Suppressor macrophage treated with lipopolysaccharide for 4 hours (primary cell): ENCODE measurements at places on chromosomes 2 and 18.

DNA sequence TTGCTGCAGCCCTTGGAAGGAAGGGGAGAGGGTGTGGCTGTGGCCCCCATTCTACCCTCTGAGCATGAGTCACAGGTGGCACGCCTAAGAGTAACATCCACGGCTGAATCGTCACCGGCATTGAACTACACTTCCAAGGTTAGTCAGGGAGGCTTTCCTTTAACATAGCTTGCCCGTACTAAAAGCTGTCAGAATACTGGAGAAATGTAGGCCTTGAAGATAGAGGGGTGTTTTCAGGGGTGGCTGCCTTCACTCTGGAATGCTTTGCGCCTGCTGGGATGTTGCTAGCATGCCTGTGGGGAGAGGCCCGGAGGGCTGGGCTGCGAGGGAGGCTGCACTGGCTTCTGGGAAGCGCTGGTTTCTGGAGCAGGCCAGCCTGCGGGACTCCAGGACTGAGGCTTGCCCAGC lies 333.7 kb downstream of the AGAP1 start:
- no peak for DNase-seq

- no peak for DNase-seq
Measured at GRCh38 chr18:35962320-35962719, 10.2 kb upstream of the RMP24 start.

DNA sequence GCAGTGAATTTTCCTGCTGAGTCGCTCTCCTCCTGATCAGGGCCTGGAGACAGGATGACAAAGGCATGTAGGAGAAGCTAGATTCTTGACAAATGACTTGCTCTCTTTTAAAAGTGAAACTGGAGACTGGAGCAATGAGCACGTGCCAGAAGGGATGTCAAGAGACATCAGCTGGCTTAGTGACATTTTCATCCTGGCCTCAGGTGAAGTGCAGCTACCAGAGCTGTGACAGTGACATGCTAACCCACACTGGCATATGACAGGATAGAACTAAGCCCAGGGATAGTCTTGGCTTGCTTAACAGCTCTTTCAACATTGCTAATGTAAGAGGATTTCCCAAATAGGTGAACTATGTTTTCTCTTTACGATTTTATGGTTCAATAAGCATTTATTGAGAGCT lies 757.5 kb upstream of the DDX18 start:
- no peak for DNase-seq

DNA sequence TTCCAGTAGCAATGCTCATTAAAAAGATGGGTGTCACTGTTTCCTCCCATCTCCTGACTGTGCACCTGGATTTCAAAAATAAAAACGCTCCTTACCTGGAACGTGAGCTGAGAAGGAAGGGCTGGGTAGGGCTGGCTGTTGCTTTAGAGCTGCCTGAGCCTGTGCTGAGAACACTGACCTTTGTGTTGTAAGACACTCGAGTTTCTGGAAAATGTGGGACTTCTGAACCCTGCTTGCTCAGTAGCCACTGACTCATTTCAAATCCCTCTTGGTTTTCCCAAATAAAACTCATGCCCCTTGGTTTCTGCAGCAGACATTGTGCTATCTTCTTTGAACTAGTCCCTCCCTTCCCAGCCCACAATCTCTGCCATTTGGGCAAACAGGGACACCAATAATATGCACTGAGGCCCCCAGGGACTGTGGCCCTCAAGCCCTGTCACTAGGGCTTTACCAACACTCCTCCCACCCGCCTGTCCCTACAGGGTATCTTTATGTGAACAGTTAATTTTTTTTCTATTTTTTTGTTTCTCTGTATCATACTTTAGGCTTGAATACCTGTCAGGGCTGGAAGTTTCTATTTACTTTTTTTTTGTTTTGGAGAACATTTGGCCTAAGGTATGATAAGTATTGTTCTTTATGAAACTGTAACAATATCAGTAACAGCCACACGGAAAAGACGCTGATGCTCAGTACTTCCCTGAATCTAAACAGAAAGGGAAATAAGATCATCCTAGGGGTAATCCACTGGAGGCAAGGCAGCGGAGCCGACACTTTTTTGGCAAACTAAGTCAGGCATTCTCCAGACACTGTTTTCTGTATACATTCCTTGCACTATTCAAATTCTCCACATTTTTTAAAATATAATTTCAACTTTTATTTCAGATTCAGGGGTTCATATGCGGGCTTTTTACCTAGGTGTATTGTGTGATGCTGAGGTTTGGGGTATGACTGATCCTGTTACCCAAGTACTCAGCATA lies 280.2 kb downstream of the STK39 start:
- DNase-seq = no peak

DNA sequence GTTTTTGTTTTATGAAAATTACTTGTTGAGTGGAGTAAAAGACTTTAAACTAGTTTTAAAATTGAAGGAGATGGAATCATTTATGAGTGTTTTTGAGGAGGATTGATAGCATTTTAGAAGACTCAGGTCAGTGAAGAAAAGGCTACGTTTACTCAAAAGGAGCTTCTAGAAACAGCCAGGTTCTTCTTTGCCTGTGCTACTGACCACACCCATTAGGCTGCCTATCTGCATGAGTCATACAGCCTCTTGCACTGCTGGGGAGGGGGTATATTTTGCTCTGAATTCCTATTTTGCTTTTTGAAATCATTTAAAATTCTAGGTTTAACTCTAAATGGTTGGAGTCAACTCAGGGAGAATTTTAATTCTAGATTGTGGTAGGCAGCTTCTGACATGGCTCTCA lies 22.3 kb downstream of the EFEMP1 start:
- DNase-seq = no peak

GRCh38 chr2:241866790-241867645 lies 2.5 kb upstream of the RTP5 start:
- DNase-seq = no peak

DNA sequence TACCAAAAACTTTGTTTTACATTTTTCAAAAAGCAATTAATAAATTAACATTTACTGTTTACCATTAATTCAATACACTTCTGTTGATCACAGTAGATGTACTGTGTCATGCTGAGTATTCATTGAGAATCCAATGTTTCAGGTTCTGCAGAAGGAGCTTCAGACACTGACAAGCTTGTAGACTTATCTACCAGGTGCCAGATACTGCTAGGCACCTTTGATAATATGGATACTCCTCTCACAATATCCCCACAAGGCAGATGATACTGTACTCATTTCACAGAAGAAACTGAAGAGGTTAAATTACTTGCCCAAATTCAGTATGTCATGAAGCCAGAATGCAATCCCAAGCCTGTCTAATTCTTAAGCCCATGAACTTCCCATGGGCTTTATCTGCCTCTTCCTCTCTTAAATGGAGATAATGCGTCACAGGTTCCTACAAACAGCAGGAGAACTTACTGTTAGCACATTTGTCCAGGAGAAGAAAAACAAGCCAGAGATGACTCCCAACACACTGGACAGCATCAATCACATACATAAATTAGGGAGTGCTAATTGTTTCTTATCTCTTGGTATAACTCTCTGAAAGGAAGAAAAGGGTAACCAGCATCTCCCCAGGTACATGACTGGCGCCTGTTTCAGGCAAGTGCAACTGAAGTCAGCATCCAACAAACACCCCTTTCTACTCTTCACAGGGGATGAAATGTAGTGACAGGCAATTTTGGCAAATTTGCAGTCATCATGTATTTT lies 27.4 kb downstream of the ITSN2 start:
- no peak for DNase-seq
